H1 (cell line): ENCODE measurements at places on chromosomes 4 and X. TPM values are rescaled to one million over a fixed set of nuclear protein-coding genes. Genes with fewer than 3 reads are reported as not detected.

The DCAF16 gene
- total RNA-seq: 55.7 and 57.9 TPM in 2 replicates

The GAB1 gene
- total RNA-seq: 19.1 and 21.3 TPM in 2 replicates

GRCh38 chr4:164716901-164717300 lies 37.0 kb upstream of the SMIM31 start:
- no peak for DNase-seq

DNA sequence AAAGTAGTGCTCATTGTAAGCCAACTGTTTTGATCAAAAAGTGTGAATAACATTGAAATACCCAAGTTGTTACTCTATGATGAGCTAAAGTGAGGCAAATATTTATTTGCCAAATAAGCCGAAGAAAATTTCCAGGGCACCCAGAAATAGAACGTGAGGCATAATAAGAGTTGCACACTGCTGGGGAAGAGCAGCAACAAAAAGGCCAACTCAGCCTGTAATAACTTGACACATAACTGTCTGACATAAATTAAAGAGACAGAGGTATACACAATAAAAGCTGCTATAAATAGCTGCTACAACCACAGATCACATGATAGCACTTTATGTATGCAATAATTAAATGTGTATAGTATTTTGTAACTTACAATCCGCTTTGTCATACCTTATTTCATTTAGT lies 2.0 kb upstream of the ABCB7 start:
- DNase-seq: no peak
